ENCODE measurements at places on chromosomes 6 and 20.

DNA sequence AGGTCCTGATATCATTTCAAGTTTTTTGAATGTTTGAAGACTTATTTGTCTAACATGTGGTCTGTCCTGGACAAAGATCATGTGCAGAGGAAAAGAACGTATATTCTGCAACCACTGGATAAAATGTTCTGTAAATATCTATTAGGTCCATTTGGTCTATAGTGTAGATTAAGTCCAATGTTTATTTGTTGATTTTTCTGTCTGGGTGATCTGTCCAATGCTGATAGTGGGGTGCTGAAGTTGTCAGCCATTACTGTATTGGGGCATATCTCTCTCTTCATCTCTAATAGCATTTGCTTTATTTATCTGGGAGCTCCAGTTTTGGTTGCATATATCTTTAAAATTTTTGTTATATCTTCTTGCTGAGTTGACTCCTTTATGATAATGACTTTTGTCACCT, 258.4 kb upstream of the CITED2 start:
- DNase-seq, result no peak

DNA sequence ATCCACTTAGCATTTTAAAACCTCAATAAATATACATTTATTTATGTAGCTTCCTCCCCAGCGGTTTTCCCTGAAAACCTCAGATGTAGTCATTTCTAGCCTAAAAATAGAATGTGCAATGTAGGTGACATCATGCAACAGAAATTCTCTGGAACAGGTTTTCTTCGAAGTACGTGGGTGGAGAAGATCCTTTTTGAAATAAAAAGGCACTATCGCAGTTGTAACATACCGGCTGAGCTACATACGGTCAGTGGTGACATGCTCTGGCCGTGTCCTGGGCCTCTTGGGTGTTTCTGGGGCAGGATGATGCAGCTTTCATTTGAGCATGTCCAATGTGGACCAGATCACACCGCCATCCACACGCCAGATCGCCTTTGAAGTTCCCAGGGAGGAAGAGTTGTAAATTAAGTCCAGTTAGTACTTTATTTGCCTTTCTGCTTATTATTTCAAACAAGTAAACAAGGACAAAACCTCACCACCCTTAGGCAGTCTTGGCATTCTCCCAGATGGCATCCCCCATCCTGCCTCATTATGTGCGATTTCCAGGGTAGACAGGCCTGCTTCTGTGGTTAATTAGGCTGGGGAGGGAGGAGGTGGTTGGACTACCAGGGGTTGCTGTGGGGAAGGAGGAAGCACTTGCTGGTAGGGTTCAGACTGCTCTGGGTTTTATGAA, 109.5 kb upstream of the CLDN20 start:
- DNase-seq, result peak; percentile 74

DNA sequence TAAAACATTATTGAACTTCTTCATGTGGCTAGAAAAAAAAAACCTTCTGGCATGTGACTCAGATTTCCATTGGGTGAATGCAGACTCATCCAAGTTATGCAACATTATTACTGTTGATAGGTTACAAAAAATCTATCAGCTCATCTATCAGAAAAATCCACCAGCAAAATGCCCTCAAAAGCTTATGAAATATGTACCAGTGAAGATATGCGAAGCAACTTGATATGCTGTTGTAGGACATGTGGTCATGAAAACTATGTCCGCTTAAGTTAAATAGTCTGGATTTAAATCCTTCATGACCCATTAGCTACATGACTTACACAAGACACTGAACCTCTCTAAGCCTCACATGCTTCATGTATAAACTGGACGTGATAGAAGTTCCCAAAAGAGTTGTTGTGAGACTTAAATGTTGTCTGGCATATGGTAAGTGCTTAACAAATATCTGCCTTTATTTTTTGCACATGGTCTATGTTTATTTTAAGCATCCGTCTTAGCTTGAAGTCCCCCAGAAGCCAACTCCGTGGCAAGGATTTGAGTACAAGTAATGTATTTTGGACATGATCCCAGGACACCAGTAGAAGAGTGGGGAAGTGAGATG, 12.5 kb upstream of the BFSP1 start:
- DNase-seq, result no peak

- DNase-seq, result peak; percentile 31
Measured at GRCh38 chr6:70107852-70108629, 194.8 kb downstream of the COL9A1 start.

- no peak for DNase-seq
Measured at GRCh38 chr20:24328901-24329300, 140.5 kb upstream of the SYNDIG1 start.
